ENCODE measurements at places on chromosomes 6 and 20.

GRCh38 chr6:142055219-142055618, 77.5 kb upstream of the GJE1 start:
- no peak for DNase-seq

DNA sequence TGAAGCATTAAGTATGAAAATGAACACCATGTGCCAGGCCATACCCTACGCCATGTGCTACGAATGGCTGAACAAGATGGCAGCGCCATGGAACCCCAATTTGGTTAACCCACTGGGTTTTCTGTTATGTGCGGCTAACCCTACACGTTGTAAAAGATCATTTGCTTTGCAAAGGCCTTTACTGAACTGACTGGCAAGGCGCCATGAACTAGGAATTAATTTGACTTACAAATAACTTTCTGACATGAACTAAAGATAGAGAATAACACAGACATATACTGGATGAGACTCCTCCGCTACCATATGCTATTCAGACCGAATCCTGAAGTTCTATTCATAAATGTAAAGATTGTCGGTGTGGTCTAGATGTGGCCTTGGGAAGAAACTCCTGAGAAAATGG, 3.9 kb downstream of the CNKSR3 start:
- DNase-seq, result no peak

DNA sequence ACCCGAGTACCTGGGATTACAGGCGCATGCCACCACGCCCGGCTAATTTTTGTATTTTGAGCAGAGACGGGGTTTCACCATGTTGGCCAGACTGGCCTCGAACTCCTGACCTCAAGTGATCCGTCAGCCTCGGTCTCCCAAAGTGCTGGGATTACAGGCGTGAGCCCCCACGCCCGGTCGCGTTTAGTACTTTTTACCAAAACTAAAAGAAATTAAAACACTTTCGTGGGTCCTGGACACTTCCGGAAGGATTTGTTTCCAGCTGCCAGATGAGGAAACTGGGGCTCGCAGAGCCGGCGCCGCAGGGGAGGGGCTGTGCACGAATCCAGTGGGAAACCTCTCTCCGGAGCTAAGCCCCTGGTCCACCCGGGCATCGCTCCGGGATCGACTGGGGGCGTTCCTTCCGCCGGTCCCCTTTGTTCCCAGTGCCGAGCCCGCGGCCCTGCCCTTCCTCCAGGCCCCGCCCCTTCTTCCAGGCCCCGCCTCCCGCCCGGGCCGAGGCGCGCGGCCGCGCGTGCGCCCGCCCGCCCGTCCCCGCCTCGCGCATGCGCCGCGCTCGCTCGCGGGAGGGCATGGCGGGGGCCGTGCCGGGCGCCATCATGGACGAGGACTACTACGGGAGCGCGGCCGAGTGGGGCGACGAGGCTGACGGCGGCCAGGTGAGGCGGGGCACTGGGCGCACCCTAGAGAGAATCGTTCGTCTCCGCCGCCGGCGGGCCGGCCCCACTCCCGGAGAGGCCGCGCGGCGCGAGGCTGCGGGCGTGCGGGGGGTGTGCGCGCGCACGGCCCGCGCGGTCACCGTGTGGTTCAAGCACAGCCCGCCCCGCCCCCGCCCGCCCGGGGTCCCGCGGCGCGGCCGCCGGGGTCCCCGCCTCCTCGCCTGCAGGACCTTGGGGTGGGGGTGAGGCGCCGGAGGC, at the start of gene NELFCD:
TSS of gene NELFCD (plus strand) at position 546 of the 917 bp plus-strand sequence. CDS start at position 600, 54 bp downstream.
- DNase-seq, result peak; percentile 62

- no peak for DNase-seq
These were observed 28.4 kb downstream of the MAP3K5 start for GRCh38 chr6:136763716-136764516.

DNA sequence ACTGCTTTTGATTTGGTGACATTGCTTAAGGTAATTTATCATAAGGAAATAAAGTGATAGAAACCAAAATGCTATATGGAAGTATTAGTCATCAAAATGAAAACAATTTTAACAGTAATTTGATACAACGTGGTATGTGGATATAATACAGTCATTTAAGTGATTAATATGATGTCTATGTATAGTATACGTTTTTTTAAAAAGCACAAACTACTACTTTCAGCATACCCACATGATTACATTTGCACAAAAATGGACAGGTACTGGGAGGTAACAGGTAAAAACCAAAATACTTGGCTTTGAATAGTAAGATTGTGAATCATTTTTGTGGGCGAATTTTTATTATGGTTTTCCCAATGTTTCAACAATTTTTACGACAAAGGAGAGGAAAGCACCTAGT, 97.6 kb downstream of the OGFRL1 start:
- DNase-seq, result no peak

GRCh38 chr6:3670356-3670755, 81.2 kb downstream of the PXDC1 start:
- no peak for DNase-seq

GRCh38 chr6:163738304-163738703, 323.8 kb downstream of the QKI start:
- no peak for DNase-seq

DNA sequence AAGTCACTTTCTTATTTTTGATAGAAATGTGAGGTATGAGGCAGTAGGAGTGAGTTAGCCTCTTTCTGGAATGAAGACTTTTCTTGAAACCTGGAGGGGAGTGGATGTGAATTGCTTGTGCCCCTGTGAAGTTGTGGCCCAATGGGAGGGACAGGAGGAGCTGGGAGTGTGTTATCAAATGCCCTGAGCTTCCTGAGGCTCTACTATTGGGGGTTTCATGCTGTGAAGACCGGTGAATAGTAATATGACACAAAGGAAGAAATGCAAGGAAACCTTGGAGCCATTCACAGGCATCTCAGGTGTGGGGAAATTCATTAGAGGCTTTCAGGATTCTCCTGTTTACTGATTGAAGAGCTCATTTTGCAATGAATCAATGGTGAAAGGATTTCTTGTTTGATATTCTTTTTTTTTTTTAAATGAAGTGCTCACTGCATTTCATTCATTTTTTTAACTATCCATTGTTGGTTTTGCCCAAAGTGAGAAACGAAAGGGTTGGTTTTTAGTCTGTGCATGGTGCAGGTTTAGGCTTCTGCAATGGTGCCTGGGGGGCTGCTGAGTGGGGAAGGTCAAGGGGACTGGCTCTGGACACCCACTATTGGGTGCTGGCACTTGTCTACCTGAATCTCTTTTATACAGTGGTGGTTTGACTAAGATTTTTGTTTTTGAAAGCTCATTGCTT, 8.2 kb downstream of the RNF144B start:
- DNase-seq, result no peak

- DNase-seq, result no peak
These were observed 14.2 kb downstream of the DNPH1 start for GRCh38 chr6:43215066-43215465.

DNA sequence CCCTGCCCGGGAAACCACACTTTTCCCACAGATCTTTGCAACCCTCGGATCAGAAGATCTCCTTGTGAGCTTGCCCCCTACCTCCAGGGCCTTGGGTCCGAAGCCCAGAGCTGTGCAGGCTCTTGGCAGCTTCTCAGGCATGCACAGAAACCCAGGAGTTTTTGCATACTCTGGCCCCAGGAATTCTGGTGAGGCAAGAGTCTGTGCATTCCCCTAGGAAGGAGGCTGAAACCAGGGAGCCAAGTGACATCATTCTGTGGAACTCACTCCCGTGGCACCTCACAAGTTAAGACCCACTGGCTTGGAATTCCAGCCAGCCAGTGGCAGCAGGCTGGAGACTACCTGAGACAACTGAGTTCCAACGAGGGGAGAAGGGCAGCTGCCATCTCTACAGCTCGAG, 100.1 kb downstream of the TNFRSF21 start:
- no peak for DNase-seq

DNA sequence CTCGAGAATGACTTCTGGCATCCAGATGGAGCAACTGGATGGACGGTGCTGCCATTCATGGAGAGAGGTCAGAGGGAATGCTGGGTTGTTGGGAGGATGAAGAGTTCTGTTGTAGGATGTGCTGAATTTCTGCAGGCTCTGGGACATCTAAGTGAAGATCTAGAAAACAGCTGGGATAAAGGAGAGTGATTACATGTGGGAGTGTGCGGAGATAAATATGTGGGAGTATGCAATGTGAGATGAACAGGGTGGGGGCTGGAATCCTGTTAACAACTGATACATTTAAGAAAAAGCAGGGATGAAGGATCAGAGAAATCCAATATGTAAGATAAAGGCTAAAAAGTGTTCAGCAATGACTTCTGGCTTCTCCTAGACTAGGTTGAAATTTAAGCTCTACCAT, 43.1 kb downstream of the FAXC start:
- DNase-seq, result no peak

- no peak for DNase-seq
These were observed 54.5 kb downstream of the RIPOR3 start for GRCh38 chr20:50636601-50637540.

DNA sequence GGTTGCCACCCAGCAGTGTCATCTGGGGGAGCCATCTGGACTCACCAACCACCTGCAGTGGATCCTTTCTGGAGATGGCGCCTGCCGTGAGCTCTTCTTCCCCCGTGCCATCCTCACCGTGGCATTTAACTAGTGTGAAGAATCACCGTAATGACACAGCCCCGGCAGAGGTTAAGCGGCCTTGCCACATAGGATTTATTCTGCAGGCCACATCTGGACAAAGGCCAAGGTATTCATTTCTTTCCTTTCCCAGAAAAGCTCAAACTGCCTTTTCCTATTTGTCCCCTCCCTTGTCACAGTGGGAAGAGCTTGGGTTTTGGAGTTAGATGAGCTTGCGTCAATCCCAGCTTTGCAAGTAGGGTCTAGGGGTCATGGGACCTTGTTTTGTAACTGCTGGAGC, 88.4 kb downstream of the PXDC1 start:
- DNase-seq, result no peak

- no peak for DNase-seq
These were observed 406.4 kb upstream of the PLCB4 start for GRCh38 chr20:8662433-8662954.

DNA sequence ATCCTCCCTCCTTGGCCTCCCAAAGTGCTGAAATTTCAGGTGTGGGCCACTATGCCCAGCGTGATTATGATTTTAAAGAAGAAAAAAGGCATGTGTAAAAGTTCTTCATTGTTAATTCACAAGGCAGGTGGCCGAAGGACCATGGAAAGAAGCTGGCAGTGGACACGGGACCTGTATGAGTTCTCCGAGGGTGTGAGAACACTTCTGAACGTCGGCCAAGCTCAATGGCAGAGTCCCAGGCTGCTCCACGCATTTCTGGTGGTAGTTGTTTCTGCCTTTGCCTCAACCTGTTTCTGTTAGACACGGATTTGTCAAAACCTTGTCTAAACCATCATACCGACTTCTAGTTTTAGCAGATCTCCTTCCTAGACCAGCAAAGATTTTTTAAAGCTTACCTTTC, 36.6 kb downstream of the IL20RA start:
- no peak for DNase-seq

GRCh38 chr20:64049060-64049877, at the start of gene SOX18:
Gene SOX18 (minus strand): TSS chr20:64049639. CDS start chr20:64049516, 123 bp downstream.
- no peak for DNase-seq

DNA sequence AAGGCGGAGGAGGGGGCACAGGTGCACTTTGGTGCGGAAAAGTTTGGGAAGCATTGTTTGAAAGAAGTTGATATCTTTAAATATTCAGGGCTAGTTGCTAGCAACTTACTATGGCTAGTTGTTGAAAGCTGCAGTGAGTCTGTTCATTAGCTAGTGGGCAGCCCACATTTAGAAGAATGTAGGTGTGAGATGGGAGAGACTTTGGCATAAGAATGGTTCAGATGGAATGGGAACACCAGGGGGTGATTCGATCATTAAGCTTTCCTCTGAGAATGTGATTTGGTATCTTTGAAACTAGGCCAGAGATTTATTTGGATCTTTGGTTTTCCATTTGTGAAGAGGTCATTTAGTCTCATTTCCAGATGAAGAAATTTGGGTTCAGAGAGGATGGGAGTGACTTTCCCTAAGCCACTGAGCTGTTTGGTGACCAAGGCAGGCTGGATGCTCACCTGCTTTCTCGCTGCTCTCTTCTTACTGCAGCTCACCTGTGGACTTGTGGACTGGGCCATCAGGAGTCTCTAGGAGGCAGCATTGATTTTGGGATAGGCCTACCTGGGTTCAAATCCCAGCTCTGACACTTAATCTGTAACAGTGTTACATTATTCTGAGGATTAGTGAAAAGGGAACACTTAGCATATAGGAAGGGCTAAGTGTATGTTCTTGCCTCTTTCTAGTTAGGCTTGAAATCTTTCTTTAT, 62.9 kb downstream of the CARMIL1 start:
- no peak for DNase-seq

- DNase-seq, result peak; percentile 84
These were observed 18.4 kb upstream of the MRPS18A start for GRCh38 chr6:43705996-43706395.

GRCh38 chr6:125742024-125742423, 7.4 kb upstream of the HEY2 start:
- no peak for DNase-seq

- DNase-seq, result peak; percentile 50
These were observed 642.1 kb downstream of the EPHA7 start for GRCh38 chr6:92777146-92777740.

DNA sequence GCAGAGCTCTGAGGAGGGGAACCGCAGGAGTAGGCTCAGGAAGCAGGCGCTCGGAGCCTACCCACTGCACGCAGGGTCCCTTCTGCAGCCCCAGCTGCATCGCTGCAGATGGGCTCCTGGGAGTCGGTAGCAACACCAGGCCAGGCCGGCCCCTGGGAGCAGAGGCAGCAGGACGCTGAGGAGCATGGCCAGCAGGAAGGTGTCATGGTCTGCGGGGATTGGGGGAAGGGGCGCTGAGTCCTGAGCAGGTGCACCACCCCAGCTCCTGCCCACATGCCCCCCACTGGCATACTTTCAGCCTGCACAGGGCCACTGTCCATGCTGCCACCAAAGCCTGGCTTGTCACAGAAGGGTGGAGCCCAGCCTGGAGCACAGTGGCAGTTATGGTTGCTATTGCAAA, 7.7 kb upstream of the GFRA4 start:
- no peak for DNase-seq

GRCh38 chr6:25981568-25982263, 19.1 kb downstream of the TRIM38 start:
- peak; percentile 19 for DNase-seq

- DNase-seq, result no peak
These were observed 170.6 kb downstream of the TRMT11 start for GRCh38 chr6:126156973-126157372.

DNA sequence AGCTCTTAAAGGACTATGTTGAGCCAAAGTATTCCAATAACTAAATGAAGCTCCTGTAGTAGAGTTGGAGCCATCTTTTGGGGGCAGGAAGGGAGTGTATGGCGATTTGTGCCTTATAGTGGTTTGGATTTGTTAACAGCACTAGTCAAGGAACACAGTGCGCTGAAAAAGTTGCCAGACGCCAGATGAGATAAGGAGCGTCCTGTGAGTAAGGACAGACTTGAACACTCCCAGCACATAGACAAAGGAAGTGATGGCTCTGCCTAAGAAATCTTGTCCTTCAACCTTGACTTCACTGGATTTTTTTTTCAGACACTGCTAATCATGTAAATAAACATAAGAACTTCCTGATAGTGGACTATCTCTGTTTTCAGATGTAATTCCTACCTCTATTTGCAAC, 136.9 kb downstream of the TRMT11 start:
- no peak for DNase-seq

GRCh38 chr6:147643341-147644200, 135.1 kb downstream of the SAMD5 start:
- no peak for DNase-seq

Measured in NCI-H510A treated with DMSO at 0.1 percent for 48 hours (cell line).